Spinal cord (tissue), 10 donors: ENCODE measurements at places on chromosomes 2 and 18.
A peak's percentile ranks its signal among the peaks of the same experiment; 100 is the strongest.

DNA sequence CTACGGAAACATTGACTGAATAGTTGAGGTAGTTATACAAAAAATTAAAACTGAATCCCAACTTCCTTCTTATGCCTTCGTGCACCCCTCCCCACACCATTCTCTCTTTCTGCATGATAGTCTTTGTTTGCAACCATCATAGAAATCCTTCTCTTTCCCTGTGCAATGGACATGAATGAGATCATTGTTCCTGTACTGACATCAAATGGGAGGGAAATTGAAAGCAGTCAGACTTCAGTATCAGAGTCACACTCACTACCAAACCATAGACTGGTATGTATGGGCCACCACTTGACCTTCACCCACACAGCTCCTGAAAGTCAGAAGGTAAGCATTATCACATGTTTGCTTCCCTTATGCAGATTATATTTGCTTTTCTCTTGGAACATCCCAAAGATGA, 782.8 kb downstream of the BCL11A start:
- no peaks in the 10 kb centered on the region for H3K36me3 ChIP-seq
- H3K27ac ChIP-seq, result no peak overlapping the region
- no peak for DNase-seq
- H3K4me3 ChIP-seq, result no peak overlapping the region
- no peaks in the 10 kb centered on the region for H3K27me3 ChIP-seq

DNA sequence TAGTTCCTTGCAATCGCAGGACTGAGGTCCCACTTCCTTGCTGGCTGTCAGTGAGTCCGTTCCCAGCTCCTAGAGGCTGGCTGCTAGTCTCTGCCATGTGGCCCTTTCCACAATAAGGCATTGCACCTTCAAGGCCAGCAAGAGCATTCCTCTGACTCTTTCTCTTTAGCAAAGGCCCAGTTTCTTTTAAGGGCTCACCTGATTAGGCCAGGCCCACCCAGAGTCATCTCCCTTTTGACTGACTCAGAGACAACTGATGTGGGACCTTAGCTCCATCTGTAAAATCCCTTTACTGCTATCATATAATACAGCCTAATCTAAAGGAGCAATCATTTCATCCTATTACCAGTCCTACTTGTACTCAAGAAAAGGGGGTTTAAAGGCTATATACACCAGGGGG, 278.2 kb downstream of the SLC4A3 start:
- no peak overlapping the region for H3K27ac ChIP-seq
- no peak for DNase-seq
- H3K4me3 ChIP-seq, result no peak overlapping the region
- no peaks in the 10 kb centered on the region for H3K27me3 ChIP-seq

DNA sequence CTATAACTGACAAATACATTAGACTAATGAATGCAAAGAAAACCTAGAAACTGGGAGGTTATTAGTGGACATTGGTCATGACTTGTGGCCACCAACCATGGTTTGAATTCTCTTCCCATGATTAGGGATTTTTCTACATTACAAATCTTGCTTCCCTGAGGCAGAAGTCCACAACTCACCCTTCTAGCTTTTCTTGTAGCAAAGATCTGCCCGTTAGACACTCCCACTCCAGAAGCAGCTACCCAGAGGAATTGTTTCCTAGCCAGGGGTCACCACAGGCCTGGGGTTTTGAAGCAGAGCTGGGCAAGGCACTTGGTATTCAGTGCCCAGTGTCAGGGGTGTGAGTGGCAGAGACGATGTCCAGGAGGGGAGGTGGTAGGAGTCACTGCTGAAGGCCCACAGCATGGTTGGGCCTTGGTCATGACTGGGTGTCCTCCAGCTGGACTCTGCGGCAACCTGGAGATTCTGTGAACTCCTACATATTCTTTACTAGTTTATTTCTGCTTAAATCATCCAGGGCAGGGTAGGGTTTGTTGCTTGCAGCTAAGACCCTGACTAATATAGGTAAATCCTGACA, 54.9 kb downstream of the ACTR2 start:
- H3K27ac ChIP-seq, result peak overlapping the region; percentile 45
- no peaks in the 10 kb centered on the region for H3K36me3 ChIP-seq
- peaks cover 18% of the 10 kb centered on the region for H3K4me1 ChIP-seq
- H3K27me3 ChIP-seq, result no peaks in the 10 kb centered on the region
- DNase-seq, result no peak
- H3K4me3 ChIP-seq, result no peak overlapping the region

DNA sequence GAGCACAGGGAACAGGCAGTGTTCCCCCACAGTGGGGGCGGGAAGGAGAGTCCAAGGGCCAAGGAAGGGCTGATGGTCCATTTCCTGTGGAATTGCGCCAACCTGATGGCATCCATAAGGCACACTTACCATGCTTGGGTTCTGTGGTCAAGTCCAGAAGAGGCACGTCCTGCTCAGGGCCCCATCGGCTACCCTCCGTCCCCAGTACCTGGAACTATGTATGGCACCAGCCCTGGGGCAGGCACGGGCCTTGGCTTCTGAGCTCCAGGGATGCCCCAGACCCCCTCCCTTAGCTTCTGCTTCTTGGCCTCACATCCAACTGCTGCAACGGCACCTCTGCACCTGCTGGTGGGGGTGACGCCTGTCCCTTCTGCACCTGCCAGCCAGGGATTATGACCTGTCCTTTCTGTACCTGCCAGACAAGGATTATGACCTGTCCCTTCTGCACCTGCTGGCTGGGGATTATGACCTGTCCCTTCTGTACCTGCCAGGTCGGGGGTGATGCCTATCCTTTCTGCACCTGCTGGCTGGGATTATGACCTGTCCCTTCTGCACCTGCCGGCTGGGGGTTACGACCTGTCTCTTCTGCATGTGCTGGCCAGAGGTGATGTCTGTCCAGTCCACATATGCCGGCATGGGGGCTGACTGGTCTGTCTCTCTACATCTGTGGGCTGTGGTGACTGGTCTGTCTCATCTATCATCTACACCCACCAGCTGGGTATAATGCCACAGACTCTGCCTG, 45.4 kb upstream of the SNTG2 start:
- no peak for DNase-seq
- H3K4me3 ChIP-seq, result no peak overlapping the region
- no peaks in the 10 kb centered on the region for H3K27me3 ChIP-seq
- H3K4me1 ChIP-seq, result peaks cover 6% of the 10 kb centered on the region
- no peaks in the 10 kb centered on the region for H3K36me3 ChIP-seq

DNA sequence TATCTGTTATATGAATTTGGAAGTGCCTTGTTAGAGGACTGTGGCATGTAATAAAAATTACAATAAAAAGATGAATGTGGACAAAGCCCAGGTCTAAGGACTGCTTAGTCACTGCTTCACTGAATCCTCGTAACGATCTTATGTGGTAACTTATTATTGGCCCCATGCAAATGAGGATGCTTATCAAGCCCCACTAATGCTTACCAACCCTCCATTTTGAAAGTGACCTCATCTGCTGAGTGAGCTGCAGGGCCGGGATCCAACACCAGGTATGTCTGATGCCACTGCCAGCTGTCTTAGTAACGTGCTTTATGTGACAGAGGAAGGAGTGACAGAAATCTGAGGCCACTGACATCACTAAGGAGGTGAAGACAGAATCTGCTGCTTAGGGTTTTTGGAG, 65.3 kb upstream of the CCDC85A start:
- no peaks in the 10 kb centered on the region for H3K27me3 ChIP-seq
- H3K4me3 ChIP-seq, result no peak overlapping the region
- no peaks in the 10 kb centered on the region for H3K4me1 ChIP-seq
- H3K27ac ChIP-seq, result no peak overlapping the region
- no peak for DNase-seq

DNA sequence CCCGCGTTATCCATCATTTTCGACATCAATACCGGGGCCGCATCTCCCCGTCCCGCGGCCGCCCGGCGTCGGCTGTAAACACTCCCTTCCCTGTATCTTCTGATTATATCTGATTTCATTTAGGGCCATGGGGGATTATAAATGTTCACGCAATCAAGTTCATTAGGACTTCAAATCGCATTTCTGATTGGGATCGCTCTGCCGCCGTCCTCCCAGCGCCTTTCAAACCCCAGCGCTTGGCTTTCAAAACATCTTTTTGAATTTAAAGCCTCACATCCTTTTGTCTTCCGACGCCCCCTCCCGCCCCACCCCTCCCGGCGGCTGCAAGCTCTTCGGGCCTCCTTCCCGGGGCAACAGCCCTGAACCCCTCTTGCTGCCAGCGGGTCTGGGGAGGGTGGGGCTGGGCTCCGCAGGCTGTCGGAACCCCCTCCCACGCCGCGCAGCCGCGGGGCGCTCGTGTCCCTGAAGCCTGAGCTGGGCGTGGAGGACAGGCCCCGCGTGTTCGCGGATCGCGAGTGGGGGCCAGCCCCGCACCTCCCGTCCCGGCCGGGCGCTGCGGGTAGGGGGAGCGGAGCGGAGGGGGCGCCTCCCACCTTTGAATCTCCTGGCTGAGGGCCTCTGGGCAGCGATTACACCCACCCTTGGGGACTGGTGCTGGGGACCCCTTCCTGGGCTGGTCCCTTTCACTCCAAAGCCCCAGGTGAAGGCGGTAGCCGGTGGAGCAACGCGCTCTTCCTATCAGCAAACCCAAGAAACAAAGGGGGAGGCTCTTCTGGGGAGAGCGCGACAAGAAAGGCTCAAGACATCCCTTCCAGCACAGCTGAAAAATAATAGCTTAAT, 11.3 kb upstream of the GBX2 start:
- no peak overlapping the region for H3K4me3 ChIP-seq
- peaks cover 69% of the 10 kb centered on the region for H3K27me3 ChIP-seq
- H3K27ac ChIP-seq, result no peak overlapping the region
- H3K4me1 ChIP-seq, result peaks cover 28% of the 10 kb centered on the region
- H3K36me3 ChIP-seq, result no peaks in the 10 kb centered on the region
- peak; percentile 70 for DNase-seq

DNA sequence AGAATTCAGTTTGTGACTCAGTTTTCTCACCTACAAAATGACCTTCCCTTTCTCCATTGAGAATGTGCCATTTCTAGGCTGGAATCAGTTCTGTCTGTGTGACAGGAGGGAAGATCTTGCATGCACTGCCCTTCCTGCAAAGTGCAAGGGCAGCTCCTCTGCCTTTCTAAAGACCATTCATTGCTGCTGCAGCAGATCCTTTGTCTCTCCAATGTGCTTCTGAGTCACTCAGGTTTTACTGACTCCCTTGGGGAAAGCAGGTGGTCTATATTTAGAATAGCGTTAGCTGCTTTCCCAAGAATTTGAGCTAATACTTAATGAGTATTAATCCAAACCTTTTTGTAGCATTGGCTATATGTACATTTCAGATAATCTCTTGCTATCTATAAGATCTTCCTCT, 62.5 kb downstream of the DAW1 start:
- no peak overlapping the region for H3K27ac ChIP-seq
- no peaks in the 10 kb centered on the region for H3K27me3 ChIP-seq
- no peaks in the 10 kb centered on the region for H3K4me1 ChIP-seq
- no peak for DNase-seq

DNA sequence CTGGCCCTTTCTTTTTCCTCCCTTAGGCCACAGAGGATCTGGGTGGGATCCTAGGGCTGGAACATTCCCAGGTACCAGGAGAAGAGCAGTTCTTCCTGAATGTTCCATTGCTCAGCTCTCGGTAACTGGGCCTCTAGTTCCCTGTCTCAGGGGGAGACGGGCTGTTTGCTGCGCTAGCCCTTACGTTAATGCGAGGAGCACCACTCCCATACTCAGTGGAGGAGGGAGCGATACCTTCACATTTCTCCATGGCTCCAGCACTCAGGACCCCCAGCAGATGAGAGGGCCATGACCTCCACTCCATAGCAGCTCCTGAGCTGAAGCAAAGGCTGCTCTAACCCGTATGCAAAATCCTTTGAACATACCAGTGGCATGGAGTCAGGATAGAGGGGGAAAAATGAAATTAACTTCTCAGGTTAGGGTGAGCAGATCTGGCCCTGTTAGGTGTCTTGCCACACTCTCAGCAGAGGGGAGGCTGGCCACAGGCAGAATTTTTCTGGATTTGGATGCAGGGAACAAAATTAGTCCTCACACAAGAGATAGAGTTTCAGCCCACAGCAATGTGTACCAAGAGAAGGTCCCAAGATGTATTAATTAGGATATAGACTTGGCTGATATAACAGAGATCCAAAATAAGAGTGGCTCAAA, 206.7 kb downstream of the ZFP36L2 start:
- DNase-seq, result no peak
- H3K4me1 ChIP-seq, result peaks cover 29% of the 10 kb centered on the region
- H3K36me3 ChIP-seq, result no peaks in the 10 kb centered on the region
- no peak overlapping the region for H3K27ac ChIP-seq

DNA sequence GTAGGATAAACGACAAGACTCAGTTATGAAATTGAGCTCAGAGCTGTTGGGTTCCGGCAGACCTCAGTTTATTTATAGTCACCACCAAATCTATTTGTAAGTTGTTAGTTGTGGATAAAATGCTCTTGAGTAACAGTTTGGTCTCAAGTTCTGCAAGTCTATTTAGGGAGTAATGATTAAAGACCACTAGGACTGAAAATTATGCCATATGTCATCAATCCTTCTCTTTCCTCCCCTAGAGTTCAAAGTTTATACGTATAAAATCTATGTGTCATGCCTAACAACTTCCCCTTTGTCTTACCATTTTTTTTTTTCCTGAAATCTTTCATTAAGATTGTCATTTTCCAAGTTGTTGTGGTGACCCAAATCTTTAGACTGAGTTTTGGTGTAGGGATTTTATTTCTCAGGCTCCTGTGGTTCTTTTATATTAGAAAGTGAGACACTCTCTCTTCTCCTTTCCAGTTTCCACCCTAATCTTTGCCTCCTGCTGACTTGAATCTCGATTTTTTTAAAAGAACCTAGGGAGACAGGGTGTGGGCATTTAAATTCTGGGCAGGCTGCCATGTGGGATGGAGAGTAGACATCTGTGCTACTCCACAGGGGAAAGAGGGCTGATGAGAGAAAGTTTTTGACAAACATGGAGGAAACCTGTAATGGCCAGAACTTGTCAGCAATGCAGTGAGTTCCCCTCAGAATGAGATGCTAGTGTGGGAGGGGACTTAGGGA, 51.0 kb downstream of the LAMA3 start:
- no peaks in the 10 kb centered on the region for H3K36me3 ChIP-seq
- no peak overlapping the region for H3K27ac ChIP-seq
- H3K4me3 ChIP-seq, result no peak overlapping the region
- peaks cover 5% of the 10 kb centered on the region for H3K4me1 ChIP-seq

GRCh38 chr18:5317186-5317585, 21.7 kb upstream of the ZBTB14 start:
- H3K36me3 ChIP-seq, result no peaks in the 10 kb centered on the region
- H3K27ac ChIP-seq, result no peak overlapping the region

- H3K4me1 ChIP-seq, result peaks cover 16% of the 10 kb centered on the region
- peaks cover 26% of the 10 kb centered on the region for H3K36me3 ChIP-seq
- H3K27ac ChIP-seq, result no peak overlapping the region
- H3K27me3 ChIP-seq, result no peaks in the 10 kb centered on the region
- H3K4me3 ChIP-seq, result no peak overlapping the region
Observed at GRCh38 chr2:30255466-30256408, 24.4 kb downstream of the LBH start.

- H3K27me3 ChIP-seq, result no peaks in the 10 kb centered on the region
- H3K4me3 ChIP-seq, result no peak overlapping the region
- H3K36me3 ChIP-seq, result peaks cover 7% of the 10 kb centered on the region
Observed at GRCh38 chr2:3522961-3523421, 3.7 kb upstream of the ADI1 start.

- H3K4me1 ChIP-seq, result peaks cover 35% of the 10 kb centered on the region
- H3K4me3 ChIP-seq, result no peak overlapping the region
- no peaks in the 10 kb centered on the region for H3K36me3 ChIP-seq
- DNase-seq, result no peak
- H3K27ac ChIP-seq, result no peak overlapping the region
- H3K27me3 ChIP-seq, result peaks cover 8% of the 10 kb centered on the region
Observed at GRCh38 chr2:120661551-120661950, 74.1 kb upstream of the GLI2 start.
